Esophagus squamous epithelium (tissue), 5 donors: ENCODE measurements at places on chromosomes 3 and 15. TPM values are rescaled to one million over a fixed set of nuclear protein-coding genes. Genes with fewer than 3 reads are reported as not detected.

CLSTN2 gene
- 0.53 TPM for total RNA-seq

FANCD2OS gene
- total RNA-seq, result not detected

LRRC34 gene
- not detected for total RNA-seq

ANKUB1 gene
- not detected for total RNA-seq

SNTN gene
- total RNA-seq, result not detected

KIAA1143 gene
- total RNA-seq, result 7.5 TPM

RBMS3 gene
- 35.7 TPM for total RNA-seq

GRK7 gene
- not detected for total RNA-seq

KLHL40 gene
- total RNA-seq, result not detected

APEH gene
- total RNA-seq, result 102 TPM

SLCO2A1 gene
- 3.3 TPM for total RNA-seq

FAM81A gene
- total RNA-seq, result 1.6 TPM

IMPG2 gene
- 0.19 TPM for total RNA-seq

THPO gene
- total RNA-seq, result 0.57 TPM

NOX5 gene
- total RNA-seq, result 0.61 TPM
